ENCODE measurements at places on chromosomes 5 and 9.

- no peak for DNase-seq
Measured at GRCh38 chr5:83428126-83428525, 43.4 kb upstream of the VCAN start.

DNA sequence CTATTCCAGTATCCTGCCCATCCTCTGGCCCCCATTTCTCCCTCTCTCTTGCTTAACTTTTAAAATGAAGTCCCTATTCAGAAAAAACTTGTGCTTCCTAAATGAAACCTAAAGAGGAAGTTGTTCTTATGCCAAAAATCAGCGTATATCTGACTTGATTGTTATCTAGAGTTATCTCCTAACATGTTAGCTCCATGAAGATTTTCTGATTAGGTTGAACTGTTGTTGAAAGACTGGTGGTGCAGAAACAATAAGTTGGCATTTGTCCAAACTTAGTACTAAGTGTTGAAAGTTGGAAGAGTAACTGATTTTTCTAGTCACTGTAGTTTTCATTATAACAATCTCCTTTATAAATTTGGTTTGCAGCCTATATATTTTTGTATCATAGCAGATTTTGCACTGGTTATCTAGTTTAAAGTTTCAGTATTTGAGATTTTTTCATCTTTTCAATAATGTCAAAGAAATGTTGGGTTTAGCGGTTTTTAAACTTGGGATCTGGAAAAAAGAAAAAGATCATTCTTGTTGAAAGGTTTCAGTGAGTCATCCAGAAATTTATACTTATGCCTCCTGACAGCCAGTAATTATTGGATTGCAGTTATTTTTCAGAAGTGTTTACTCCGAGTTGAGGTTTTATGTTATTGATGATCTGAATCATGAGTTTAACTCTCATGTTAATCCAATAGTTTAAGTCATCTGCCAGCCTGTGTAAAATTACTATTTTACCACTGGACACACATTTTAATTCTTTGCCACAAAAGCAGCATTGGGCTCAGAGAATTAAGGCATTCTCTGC lies 60.6 kb downstream of the PAM start:
- no peak for DNase-seq

DNA sequence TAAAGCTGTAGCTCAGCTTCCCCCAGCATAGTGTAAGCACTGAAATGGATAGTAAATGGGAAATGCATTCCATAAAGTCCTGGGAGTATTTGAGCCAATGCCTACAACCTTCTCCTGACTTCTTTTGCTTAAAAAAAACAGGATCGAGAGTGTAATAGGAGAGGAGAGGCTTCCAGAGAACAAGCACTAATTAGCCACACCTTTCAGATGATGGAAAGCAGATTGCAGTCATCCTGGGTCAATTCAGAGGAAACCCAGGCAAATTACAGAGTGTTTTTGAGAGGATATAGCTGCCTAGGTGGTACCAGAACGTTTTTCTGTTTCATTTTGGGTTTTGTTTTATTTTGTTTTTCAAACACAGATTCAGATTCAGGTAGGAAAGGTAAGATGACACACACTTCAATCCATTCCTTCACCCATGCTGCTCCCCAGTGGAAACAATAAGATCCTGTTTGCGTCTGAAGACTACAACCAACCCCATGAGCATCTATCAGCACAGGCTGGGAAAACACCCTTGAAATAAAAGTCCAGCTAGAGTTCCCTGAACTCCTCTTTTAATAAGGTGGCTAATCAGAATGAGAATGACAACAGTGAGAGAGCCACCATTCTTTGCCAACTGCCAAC lies 95.6 kb downstream of the RFK start:
- no peak for DNase-seq

DNA sequence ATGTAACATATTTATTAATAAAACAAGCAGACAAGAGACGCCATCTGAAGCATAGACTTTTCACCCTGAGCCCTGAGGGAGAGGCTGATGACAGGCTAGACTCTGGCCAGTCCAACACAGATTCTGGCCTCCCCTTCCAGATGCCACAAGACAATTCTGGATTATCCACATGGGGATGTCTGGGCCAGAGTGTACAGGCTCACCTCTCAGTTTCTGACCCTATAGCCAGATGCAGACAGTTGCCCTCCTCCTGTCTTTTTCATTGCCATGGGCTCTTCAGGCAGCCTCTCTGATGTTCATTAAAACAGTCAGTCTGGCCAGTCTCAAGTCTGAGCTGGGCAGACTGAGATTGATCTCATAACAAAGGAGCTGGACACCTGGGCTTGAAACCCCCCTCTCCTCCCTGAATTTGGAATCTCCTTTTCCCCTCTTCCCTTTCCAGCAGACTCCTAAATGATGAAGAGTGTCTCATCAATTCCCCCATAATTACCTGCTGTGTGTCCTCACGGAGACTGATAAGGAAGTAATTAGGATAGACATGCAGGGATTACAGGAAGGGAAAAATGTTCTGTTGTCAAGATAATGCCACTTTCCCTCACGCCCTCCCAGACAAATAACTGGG lies 89.6 kb downstream of the ASTN2 start:
- no peak for DNase-seq

- no peak for DNase-seq
Measured at GRCh38 chr5:110058175-110058574, 368.4 kb downstream of the MAN2A1 start.

GRCh38 chr5:22306011-22306410 lies 547.1 kb downstream of the CDH12 start:
- no peak for DNase-seq

GRCh38 chr9:77843076-77843870 lies 188.3 kb downstream of the GNAQ start:
- DNase-seq, result no peak

DNA sequence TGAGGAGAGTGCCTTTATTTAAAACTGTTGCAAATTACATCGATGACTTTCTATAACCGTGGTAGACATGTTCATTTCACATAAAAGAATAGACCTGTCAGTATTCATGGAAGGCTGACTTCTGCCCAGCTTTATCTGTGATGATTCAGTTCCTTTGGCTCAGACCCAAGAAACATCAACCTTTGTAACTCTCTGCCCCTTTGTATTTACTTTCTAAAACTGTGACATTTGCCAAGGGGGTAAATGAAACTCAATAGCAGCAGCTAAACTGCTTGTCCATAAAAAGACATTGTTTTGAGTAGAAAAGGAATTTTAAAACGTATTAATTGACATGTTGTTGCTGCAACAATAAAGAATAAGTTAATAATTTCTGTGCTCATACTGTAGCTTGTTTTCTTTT lies 137.8 kb upstream of the ANKH start:
- no peak for DNase-seq

- DNase-seq, result no peak
Measured at GRCh38 chr9:35771075-35771433, 17.0 kb upstream of the MSMP start.
